ENCODE measurements at places on chromosomes 3 and 15. TPM values are rescaled to one million over a fixed set of nuclear protein-coding genes. Genes with fewer than 3 reads are reported as not detected.

Gene NMB
- total RNA-seq: 3.0 TPM

Gene MUC4
- total RNA-seq: 0.18 TPM

Gene CA12
- 2.2 TPM for total RNA-seq

Gene UMPS
- 20.5 TPM for total RNA-seq

Gene PSMD6
- 68.6 TPM for total RNA-seq

Gene CD86
- total RNA-seq: 2.2 TPM

Gene FILIP1L
- total RNA-seq: 30.0 TPM

Gene TMEM212
- 0.09 TPM for total RNA-seq

Gene GLDN
- 0.84 TPM for total RNA-seq

Gene SH3BP5
- total RNA-seq: 23.7 TPM

Gene SEMA5B
- 17.7 TPM for total RNA-seq

Gene IMPG2
- total RNA-seq: 1.3 TPM

Gene STX19
- total RNA-seq: 0.04 TPM

Gene ACSBG1
- total RNA-seq: 0.22 TPM

Gene TFRC
- total RNA-seq: 46.2 TPM

Gene CEMIP
- 0.93 TPM for total RNA-seq

Gene TGM4
- not detected for total RNA-seq

Gene TJP1
- total RNA-seq: 36.0 TPM

Gene RTP3
- total RNA-seq: 0.04 TPM

Gene AADAC
- total RNA-seq: 0.35 TPM

Gene ADAMTS17
- 5.9 TPM for total RNA-seq

Gene GOLGA8R
- total RNA-seq: 3.1 TPM

Gene TOPBP1
- total RNA-seq: 28.5 TPM

Gene AHSG
- total RNA-seq: 0.75 TPM

Gene PAQR5
- 0.13 TPM for total RNA-seq

Gene STAC
- 36.5 TPM for total RNA-seq

Gene SLC6A1
- total RNA-seq: 1.2 TPM

Gene FBLN2
- 46.9 TPM for total RNA-seq

Gene FBXO40
- total RNA-seq: 2.4 TPM

Gene CHRNA5
- 0.71 TPM for total RNA-seq

Gene KCTD6
- total RNA-seq: 10.3 TPM

Gene DLL4
- 9.7 TPM for total RNA-seq

Gene LARP6
- 12.6 TPM for total RNA-seq

Gene LEKR1
- total RNA-seq: 0.27 TPM

Gene LDHAL6B
- not detected for total RNA-seq

Gene RBM15B
- total RNA-seq: 13.3 TPM

Gene TTLL13
- total RNA-seq: 0.09 TPM

Gene DNAH1
- total RNA-seq: 3.2 TPM

Gene KNSTRN
- 22.2 TPM for total RNA-seq

All from muscle of leg (tissue), 16 donors.